ENCODE measurements at places on chromosomes 3 and 15. TPM values are rescaled to one million over a fixed set of nuclear protein-coding genes. Genes with fewer than 3 reads are reported as not detected.

- H3K27me3 ChIP-seq, result peaks cover 26% of the 10 kb centered on the region
- H3K4me3 ChIP-seq, result no peak overlapping the region
- peak; percentile 8 for DNase-seq
- H3K4me1 ChIP-seq, result peaks cover 2% of the 10 kb centered on the region
- H3K36me3 ChIP-seq, result no peaks in the 10 kb centered on the region
These were observed 43.0 kb upstream of the GLCE start for GRCh38 chr15:69117431-69117871.

GRCh38 chr3:177976866-177977265 lies 559.4 kb upstream of the KCNMB2 start:
- no peaks in the 10 kb centered on the region for H3K4me1 ChIP-seq
- no peak overlapping the region for H3K4me3 ChIP-seq
- DNase-seq, result no peak
- no peaks in the 10 kb centered on the region for H3K36me3 ChIP-seq

GRCh38 chr15:92510163-92510882 lies 116.6 kb downstream of the ST8SIA2 start:
- H3K4me1 ChIP-seq, result no peaks in the 10 kb centered on the region
- H3K27me3 ChIP-seq, result no peaks in the 10 kb centered on the region
- no peaks in the 10 kb centered on the region for H3K36me3 ChIP-seq

GRCh38 chr3:107328069-107328468 lies 49.2 kb upstream of the CCDC54 start:
- no peak for DNase-seq
- H3K4me1 ChIP-seq, result no peaks in the 10 kb centered on the region
- H3K4me3 ChIP-seq, result no peak overlapping the region
- H3K36me3 ChIP-seq, result no peaks in the 10 kb centered on the region
- H3K27me3 ChIP-seq, result no peaks in the 10 kb centered on the region

- H3K27ac ChIP-seq, result no peak overlapping the region
- peaks cover 51% of the 10 kb centered on the region for H3K4me1 ChIP-seq
- no peaks in the 10 kb centered on the region for H3K36me3 ChIP-seq
- no peaks in the 10 kb centered on the region for H3K27me3 ChIP-seq
- H3K4me3 ChIP-seq, result no peak overlapping the region
These were observed 116.0 kb downstream of the LIPC start for GRCh38 chr15:58547628-58548307.

DNA sequence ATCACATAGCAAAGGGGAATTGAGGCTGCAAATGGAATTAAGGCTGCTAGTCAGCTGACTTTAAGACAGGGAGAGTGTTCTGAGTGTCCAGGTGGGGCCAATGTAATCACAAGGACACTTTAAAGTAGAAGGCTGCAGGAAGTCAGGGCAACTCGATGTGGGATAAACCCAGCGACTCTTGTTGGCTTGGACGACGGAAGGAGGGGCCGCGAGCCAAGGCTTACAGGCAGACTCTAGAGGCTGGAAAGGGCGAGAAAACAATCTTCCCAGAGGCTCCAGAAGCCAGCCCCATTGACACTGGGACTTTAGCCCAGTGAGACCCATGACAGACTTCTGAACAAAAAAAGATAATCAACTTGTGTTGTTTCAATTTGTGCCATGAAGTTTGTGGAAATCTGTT lies 12.9 kb upstream of the MUSTN1 start:
- DNase-seq, result no peak
- H3K27me3 ChIP-seq, result no peaks in the 10 kb centered on the region
- H3K4me1 ChIP-seq, result no peaks in the 10 kb centered on the region
- H3K4me3 ChIP-seq, result no peak overlapping the region
- H3K27ac ChIP-seq, result no peak overlapping the region

DNA sequence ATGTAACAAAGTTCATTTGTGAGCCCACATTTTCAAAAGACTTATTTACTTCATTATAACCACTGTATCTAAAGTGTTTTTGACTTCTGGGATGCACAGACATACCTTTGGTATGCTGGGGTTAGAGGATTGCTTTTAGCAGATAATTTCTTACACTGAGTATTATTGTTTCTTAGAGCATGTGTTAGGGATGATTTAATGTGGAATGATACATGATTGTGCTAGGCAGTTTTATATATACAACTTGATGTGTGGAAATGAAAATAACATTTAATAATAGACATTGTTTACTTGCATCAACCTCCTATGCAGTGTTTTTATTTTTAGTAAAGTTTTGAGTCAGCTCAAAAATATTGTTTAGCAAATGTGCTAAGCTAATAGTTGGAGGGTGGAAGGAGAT lies 3.4 kb downstream of the KIF23 start:
- H3K27ac ChIP-seq, result no peak overlapping the region
- H3K4me3 ChIP-seq, result no peak overlapping the region
- peaks cover 62% of the 10 kb centered on the region for H3K36me3 ChIP-seq
- H3K4me1 ChIP-seq, result no peaks in the 10 kb centered on the region

GRCh38 chr3:122727766-122728165 lies 47.1 kb downstream of the PARP14 start:
- no peaks in the 10 kb centered on the region for H3K36me3 ChIP-seq
- H3K27me3 ChIP-seq, result no peaks in the 10 kb centered on the region
- DNase-seq, result no peak
- H3K27ac ChIP-seq, result no peak overlapping the region
- H3K4me1 ChIP-seq, result peaks cover 5% of the 10 kb centered on the region

Gene TEX55
- total RNA-seq, result not detected
